ENCODE measurements at places on chromosomes 11 and 22.

DNA sequence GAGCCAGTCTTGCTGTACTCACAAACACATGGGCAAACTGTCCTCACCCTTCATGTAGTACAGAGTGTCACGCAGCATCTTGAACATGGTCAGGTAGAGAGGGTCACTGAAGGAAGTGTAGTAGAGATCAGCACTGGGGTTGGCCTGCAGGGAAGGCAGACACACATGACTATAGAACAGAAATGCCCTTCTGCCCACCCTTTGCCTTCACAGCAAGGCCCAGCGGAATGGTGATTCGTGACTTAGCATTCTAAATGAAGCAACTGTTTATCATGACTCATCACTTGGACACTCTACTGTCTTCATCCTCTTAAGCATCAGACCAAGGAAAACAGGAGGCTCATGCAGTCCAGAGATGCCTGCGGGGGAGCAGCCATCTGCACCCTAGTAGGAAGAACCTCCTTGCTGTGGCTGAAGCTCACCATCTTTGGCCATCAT is 33.4 kb downstream of the SERPIND1 start:
- peak; percentile 94 for DNase-seq

DNA sequence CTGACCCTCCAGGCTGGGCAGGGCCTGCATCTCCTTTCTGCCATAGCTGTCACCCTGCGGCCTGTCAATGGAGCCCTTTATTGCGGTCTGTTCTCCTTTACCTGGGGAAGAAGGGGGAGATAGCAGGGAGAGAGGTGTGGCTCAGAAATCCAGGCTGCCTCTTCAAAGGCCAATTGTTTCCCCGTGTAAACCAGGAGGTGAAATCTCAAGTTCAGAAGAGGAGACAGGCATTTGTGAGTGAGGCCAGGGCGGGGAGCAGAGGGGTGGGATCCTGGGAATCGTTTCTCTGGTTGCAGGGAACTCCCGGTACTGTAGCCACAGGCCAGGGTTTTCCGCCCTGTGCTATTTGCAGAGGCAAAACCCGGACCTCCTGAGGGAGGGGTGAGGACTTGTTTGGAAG is 9.1 kb downstream of the DCPS start:
- no peak for DNase-seq

- no peak for DNase-seq
These were observed 22.8 kb downstream of the CTTN start for GRCh38 chr11:70421123-70421522.

DNA sequence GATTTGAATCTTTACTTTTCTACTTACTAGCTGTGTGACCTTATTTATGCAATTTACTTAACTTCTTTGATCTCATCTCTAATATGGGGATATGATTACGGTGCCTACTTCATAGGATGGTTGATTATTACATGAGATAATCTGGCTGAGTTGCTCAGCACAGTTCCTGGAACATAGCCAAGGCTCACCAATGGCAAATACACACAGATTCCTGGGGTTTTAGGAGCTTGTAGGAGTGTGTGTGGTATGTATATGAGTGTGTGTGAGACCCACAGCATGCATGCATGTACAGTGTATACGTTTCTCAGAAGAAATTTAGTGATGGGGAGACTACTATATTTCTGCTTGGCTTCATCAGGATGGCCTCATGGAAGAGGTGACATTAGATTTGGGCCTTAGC is 256.9 kb downstream of the KIRREL3 start:
- DNase-seq: peak; percentile 43

DNA sequence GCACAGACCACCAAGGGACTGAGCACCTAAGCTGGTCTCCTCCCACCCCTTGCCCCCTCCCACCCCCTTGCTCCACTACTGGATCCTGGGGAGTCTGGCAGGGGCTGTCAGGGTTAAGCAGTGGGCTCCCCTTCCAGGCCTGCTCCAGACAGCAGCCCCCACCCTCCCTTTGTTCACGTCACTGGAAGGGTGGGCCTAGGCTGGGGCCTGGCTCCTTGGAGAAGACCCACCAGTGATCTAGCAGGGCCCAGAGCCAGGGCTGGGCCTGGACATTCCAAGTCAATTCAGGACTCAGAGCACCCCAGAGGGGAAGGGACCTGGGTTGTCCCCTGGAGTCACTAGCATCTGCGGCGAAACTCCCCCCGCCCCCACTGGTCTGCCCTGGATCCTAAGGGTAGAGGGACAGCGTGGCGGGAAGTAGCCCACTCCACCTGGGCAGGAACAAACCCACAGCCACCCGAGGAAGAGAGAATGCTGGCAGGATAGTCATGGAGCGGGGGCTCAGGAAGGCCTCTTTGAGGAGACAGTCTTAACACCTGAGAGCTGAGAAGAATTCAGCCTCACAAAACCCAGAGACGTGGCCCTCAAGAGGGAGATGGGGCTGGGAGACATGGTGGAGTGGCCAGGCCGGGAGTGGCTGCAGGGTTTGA is 45.8 kb downstream of the IGLL1 start:
- DNase-seq: no peak

DNA sequence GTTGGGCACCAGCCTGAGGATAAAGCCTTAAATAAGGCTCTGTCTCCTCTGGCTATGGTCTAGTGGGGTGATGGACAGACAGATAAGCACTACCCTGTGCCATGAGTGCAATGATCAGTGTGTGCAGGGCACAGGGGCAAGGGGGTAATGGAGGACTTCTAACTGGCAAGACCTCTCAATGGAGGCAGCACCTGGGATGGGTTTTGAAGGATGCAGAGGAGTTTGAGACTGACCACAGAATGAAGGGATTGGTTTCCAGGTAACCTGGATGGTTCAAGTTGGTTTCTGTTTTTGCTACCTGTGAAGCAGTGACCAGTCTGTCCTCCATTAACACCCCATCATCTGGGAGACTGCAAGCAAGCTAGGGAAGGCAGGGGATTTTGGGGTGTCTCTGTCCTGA is 27.8 kb upstream of the PICK1 start:
- DNase-seq: no peak

DNA sequence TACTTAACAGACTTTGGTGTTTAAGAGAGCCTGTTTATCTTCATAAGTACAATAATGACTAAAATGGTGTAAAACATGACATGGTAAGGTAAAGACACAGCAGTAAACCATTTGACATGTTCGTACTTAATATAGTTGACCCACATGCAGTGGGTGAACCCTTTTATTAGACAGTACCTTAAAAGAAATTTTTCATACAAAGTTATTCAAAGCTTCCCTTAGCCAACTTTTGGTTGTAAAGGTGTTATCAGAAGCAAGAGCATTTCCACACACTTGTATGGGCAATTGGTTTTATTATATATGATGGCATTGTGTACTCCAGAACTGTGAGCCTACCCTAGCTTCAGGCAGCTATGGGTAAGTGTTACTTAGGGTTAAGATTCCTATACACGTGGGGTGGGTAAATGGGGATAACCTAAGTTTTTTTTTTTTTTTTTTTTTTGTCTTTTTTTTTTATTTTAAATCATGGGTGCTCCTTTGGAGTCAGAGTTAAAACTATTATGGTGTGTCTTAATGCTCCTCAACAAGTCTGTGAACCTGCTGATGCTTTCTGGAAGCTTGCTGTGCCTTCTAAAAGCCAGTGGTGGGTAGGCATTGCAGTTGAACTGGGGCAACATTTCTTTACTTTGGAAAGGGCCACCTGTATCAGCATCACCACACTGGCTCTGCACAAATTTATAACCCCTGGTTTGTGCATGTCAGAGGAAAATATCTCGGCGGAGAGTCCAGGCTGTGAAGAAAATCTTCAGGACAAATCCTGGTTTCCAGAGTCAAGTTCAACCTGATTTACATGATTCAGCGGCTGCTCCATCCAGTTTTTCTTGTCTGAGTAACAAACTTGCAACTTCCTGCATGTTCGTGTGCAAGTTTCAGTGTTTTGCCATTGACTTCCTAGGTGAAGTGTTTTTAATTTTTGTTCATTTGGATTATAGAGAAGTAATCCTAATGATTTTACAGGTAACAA is 3.3 kb downstream of the PCF11 start:
- peak; percentile 30 for DNase-seq

GRCh38 chr11:9509041-9509440 is 48.2 kb downstream of the ZNF143 start:
- no peak for DNase-seq

- DNase-seq: peak; percentile 54
These were observed 413.7 kb downstream of the TMEM135 start for GRCh38 chr11:87451395-87451794.

- peak; percentile 58 for DNase-seq
These were observed 48.5 kb downstream of the PPP6R3 start for GRCh38 chr11:68509066-68509465.

DNA sequence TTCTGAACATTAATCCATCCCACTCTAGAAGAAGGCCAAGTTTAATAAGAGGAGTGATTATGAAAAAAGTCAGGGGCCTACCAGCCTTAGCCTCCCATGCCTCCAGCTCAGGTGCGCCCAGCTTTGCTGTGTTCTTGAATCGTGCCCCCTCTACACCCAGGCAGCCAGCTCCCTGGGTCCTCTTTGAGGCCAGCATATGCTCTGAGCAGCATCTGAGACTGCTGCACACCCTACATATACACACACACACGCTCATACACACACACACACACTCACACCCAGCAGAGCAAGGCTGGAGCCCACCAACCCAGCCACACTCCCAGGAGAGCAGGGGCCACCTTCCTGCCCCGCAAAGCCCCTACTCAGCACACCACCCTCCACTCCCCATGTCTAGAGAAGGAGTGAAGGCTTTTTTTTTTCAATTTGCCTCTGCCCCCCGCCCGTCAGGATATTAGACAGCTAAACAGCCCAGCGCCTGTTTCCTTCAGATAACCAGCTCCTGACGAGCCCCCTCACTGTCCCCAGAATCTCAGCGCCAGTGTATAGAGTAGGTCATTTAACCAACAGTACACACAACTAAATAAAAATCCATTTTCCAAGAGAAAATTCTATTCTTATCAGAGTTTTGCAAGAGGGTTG is 121.6 kb downstream of the BUD13 start:
- no peak for DNase-seq

GRCh38 chr11:65432100-65432650 is 9.6 kb downstream of the NEAT1 start:
- DNase-seq: no peak

DNA sequence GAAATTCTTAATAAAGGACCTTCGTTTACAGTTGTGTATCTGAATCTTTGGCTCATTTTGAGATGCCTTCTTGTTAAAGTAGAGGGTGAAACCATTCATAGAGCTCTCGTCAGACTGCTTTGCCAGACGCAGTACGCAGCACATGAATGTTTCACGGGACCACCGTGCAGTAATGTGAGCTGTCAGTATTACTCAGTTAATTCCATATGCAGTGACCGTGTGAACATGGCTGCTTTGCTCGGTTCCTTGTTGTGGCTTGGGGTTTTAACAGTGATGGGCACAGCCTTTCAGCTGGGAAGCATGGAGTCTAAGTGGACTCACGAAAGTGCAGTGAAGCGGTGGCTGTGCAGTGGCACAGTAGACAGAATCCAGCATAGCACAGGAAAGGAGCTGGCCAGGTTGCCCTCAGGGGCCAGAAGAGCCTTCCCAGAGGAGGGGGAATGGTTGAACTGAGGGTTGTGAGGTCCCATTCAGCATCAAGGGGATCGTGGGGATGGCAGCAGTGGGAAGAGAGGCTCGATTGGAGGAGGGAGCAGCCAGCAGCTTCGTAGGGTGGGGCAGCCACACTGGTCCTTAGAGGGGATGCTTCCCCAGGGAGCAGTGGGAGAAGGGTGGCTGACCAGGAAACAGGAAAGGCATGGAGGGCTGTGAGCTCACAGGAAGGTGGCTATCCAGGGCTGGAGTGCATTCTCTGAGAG is 31.4 kb downstream of the PPFIA1 start:
- no peak for DNase-seq

GRCh38 chr11:102117472-102118113 is 7.3 kb downstream of the YAP1 start:
- DNase-seq: peak; percentile 43

- DNase-seq: peak; percentile 3
These were observed 775 bp downstream of the FAM181B start for GRCh38 chr11:82732734-82733443.

- DNase-seq: peak; percentile 60
These were observed 23.6 kb downstream of the TXN2 start for GRCh38 chr22:36457688-36458450.

GRCh38 chr22:40982482-40983385 is 31.6 kb downstream of the RBX1 start:
- no peak for DNase-seq
